CD4-positive, alpha-beta T cell treated with Interleukin-21 for 1 hour (primary cell): ENCODE measurements at places on chromosomes 11 and 22.

GRCh38 chr22:48934446-48934845, 893.2 kb downstream of the BRD1 start:
- no peak for DNase-seq

- DNase-seq = no peak
These were observed 4.4 kb downstream of the CASP12 start for GRCh38 chr11:104893876-104894275.

GRCh38 chr11:115462004-115462541, 42.1 kb downstream of the CADM1 start:
- DNase-seq = no peak

GRCh38 chr11:70853068-70853769, 399.2 kb downstream of the SHANK2 start:
- DNase-seq = no peak

DNA sequence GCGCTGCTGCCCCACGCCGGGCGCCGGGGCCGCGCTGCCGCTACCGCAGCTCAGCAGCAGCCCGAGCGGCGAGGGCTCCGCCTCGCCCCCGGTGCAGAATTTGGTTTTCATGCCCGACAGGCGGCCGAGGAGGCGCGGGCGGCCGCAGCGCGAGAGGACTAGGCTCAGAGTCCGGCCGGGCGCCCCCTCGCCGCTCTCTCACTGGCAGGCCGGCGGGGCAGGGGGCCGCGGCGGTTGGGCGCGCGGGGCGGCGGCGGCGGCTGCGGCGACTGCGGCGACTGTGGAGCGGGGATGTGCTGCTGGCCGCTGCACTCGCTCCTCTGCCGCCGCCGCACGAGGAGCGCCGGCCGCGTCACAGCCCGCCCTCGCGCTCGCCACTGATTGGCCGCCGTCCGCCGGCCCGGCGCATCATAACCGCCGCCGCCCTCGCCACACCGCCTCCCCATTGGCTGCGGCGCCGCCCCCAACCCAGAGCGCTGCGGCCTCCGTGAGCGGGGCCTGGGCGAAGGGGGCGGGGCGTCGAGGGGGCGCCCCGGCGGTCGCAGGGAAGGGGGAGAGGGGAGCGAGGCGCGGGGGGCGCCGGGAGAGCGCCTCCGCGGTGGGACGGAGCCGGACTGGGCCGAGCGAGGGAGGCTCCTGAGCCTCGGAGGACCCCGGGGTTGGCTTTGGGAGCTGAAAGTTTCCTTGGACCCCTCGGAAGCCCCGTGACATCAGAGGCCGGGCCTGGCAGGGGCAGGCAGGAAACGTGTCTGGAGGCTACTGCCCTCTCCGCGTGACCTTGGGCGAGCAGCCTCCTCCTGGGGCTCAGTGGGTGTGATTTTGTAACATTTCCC, at the start of gene CHKA:
TSS of gene CHKA (minus strand) at position 322 of the 833 bp plus-strand sequence. CDS start at position 111, 211 bp downstream.
- peak; percentile 87 for DNase-seq

DNA sequence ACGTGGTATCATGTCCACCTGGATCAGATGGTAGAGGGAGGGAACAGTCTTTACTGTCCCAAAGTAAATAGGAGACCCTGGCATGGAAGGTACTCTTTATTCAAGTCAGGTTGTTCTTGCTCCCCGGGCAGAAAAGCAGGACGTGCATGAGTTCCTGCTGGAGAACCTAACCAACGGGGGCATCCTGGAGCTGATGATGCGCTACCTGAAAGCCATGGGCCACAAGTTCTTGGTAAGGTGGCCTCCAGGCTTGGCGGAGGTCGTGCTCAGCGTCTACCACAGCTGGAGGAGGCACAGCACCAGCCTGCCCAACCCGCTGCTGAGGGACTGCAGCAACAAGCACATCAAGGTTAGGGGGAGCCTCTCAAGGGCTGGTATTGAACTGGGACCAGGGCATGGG, 48.7 kb downstream of the CABIN1 start:
- DNase-seq = no peak

GRCh38 chr11:60972182-60973030, 926 bp downstream of the CD6 start:
- peak; percentile 50 for DNase-seq
